ENCODE measurements at places on chromosomes 1 and 21.
A peak's percentile ranks its signal among the peaks of the same experiment; 100 is the strongest.

GRCh38 chr1:238281418-238281817 lies 390.7 kb upstream of the ZP4 start:
- DNase-seq: no peak

DNA sequence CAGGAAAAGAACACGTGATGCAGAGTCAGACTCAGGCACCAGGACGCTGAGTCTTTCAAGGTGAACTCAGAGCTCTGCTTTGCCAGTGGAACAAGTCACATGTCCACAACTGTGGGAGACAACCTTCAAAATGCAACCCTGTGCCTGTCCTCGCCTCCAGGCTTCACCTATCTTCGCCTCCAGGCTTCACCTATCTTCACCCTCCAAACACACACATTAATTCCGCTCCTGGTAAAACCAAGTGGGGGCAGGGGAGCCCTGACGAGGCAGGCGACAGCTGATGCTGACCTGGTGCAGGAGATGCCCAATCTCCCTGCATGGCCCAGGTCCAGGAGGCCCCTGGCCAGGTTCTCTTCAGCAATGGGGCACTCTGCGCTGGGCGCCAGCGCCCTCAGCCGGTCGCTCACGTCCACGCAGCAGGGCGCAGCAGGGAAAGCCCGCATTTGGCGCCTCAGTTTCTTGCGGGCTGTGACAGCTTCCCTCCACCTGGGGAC lies 28.0 kb upstream of the LSS start:
- no peak for DNase-seq

DNA sequence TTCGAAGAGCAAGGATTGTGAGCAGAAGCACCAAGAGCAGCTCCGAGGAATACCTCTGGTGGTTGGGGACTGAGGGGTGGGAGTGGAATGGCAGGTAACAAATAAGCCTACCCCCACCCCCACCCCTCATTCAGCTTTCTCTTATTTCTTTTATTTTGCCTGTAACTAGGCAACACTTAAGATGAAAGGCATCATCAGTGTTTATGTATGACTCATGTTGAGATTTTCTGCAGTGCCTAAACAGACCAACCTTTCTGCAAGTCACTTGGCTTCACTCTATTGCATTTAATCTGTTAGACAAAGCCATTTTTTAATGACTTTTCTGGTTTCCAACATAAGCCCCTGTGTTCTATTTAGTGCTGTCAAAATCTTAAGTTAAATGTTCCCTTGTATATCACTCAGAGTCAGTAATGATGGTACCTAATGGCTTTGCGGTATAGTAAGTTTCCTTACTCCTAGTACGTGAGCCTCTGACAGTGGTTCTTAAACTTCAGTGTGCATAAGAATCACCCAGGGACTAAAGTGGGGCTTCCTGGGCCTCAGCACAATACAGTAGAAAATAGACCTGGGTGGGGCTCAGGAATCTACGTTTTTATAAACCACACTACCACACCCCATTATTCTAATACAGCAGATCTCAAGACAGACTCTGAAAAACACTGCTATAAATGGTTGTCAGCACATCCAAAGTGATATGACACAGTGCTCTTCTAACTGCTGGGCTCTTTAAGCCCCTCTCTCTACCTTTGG lies 19.9 kb downstream of the CASQ2 start:
- DNase-seq: no peak

DNA sequence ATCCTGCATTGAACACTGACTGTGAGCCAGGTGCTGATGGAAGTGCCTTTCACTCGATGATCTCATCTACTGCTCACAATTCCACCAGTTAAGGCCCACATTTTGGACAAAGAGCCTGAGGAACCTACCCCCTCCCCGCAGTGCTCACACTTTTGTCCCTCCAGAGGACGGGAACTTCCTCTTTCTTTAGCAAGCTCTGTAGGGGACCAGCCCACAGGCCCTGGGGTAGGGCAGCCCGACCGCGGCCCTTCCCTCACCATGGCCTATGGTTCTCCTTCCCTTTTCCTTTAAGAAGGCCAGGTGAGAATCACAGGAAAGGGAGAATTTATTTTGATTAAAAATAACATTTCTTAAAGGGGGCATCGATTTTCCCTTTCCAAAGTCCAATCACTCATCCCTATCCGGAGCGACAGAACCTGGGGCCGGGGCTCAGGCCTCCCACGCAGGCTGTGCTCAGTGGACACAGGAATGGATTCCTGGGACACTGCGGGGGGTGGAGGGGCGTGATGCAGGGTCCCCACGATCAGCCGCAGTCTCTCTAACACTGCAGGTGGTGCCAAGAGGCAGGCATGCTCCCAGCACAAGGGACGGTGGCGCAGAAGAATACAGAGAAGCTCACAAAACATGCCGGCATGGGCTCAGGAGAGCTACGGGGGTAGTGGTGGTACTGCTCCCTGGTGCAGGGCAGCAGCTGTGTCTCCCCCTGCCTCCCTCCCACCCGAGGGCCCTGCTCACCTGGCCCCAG lies 8.9 kb upstream of the KCNE1 start:
- no peak for DNase-seq

DNA sequence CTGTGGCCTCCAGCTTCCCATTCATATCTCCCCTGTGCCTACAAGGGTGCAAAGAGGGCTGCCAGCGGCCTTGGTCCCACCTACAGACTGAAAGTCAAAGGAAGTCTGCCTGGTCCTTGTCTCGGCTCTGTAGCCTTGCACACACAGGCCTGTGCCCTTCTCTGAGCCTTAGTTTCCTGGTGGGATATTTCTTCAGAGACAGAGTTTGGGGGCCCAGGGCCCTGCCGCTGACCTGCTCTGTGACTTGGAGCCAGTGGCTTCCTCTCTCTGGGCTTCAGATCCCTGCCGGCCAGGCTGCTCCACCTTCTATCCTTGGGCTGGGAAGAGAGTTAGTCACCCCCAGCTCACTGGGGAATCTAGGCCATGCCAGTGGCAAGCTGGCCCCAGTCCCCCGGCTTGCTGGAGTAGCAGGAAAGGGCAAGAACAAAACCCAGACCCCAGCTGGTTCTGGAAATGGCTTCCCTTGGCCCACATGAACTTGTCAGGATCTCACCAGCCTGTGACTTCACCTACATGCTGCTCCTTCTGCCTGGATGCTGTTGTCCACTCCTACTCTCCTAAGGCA lies 1.0 kb upstream of the TMEM61 start:
- DNase-seq: no peak

DNA sequence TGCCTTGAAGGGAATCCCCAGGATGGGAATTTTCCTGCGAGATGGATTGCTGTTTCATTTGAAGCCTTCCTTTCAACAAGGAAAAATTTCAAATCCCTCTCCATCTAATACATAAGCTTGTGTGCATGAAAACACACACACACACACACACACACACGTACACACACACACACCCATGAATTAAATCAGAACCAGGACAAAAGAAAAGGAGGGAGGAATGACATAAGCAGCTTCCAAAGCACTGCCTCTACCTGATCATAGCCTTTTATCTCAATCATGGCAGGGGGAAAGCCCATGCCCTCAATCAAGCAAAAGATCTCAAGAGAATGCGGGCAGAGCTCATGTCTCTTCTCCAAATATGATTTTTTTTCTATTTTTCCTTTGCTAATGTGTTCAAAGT lies 139.7 kb downstream of the SLC44A5 start:
- no peak for DNase-seq

DNA sequence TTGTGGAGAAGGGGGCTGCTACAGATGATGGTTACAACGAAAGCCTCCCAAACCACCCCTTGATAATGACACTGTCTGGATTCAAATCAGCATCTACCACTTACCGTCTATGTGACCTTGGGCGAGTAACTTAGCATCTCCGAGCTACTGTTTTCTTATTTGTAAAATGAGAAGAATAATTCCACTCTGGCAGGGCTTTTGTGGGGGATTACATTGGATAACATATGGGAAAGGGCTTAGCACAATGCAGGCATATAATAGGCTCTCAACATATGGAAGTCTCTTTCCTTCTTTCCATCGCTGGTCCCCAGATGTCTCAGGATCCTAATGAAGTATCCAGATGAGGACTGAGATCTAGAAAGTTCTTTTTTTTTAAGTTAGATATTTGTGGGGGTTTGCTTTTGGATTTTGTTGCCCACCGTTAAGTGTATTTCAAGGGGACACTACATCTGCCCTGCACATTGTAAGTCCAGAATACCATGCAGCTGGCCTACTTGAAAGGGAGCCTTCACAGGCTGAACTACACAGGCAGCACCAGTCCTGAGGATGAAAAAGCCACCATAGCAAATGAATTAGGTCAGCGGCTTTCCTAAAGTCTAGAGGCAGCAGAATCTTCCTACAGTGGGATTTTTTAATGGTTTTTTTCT lies 172.2 kb upstream of the IRF2BP2 start:
- DNase-seq: no peak

DNA sequence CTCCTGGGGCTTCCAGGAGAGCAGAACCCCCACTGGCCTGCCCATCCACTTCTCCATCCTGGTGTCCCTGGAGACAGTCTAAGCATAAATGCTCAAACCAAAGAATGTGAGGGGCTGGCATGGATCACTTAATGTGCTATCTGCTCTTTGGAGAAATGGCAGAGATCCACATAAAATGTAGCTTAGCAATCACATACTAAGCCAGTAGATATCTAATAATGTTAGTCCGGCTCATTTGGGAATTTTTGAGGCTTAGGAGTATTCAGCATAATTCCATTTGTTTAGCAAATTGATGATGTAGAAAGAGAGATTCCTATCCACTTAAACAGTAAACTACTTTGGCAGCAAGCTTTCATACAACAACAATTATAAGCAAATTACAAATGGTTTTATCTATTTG lies 90.7 kb downstream of the TENT5C start:
- no peak for DNase-seq

GRCh38 chr1:174967845-174968705 lies 31.7 kb upstream of the CACYBP start:
- no peak for DNase-seq

DNA sequence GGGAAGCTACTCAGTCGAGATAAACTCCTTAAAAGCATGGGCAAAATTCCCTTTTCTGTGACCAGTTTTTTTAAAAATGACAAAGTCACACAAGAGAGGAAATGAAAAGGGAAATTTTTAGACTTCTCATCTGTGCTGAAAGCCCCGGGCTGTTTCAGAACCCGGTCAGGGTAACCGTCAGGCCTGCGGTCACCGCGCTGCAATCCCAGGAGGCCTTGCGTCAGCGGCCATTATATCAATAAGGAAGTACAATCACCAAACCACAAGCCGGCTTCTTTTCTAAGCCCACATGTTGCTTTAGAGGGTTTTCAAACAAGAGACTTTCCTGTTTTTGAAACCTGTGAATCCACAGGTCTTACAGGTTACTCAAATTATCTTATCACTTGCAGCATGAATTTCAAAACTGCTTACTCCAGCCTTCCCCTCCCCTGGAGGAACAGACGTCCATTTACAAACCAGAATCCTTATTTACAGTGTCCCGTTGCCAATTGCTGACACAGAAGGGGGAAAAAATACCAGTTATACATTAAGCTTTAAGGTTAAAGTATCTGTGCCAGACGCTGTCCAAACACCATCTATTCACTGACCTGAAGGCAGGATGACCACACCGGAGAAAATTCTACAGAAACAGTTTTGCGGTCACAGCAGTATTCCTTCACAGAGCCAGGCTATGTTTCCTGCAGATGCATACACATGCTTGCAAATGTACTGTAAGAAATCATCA lies 165.3 kb downstream of the TOMM20 start:
- peak; percentile 83 for DNase-seq

- DNase-seq: no peak
These were observed 241.1 kb downstream of the PDE4B start for GRCh38 chr1:66033781-66034180.

GRCh38 chr21:37555672-37556261 lies 189.2 kb downstream of the DYRK1A start:
- no peak for DNase-seq

DNA sequence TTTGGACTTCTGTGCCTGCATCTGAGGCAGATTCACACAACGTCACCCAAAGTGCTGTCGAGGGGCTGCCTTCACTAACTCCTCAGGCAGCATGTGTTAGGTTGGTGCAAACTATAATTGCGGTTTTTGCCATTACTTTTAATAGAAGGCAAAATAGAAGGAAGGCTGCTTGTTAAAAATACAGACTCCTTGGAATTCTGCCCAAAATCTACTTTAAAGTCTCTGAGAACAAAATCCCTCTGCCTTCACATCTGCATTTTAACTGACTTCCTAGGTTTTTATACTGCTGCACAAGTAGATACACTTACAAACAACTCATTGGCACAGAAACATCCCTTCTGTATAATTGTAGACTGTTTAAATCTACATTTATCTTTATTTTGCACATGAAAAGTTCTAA lies 41.3 kb upstream of the SLC19A2 start:
- DNase-seq: no peak

DNA sequence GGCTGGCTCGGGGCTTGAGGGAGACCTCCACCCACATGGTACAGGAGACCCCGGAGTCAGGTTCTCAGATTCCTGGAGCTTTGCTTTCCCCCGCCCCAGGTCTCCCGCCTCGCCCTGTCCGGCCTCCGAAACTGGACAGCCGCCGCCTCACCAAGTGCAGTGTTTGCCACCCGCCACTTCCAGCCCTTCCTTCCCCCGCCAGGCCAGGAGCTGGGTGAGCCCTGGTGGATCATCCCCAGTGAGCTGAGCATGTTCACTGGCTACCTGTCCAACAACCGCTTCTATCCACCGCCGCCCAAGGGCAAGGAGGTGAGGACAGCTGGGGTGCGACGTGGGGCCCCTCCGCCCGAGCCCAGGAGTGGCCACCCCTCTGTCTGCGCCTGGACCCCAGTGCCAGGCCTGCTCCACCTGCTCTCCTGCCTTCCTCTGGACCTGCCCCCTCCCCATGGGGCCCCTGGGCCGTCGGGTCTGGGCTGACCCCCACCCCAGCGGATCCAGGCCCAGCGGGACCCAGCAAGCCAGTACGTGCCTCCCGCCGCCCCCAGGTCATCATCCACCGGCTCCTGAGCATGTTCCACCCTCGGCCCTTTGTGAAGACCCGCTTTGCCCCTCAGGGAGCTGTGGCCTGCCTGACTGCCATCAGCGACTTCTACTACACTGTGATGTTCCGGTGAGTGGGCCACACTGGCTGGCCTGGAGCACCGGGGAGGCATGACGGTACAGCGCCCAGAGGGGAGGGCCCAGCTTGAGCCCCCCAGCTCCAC lies 8.7 kb downstream of the SELENON start:
- DNase-seq: no peak

GRCh38 chr1:40808909-40809308 lies 25.3 kb downstream of the KCNQ4 start:
- DNase-seq: no peak

GRCh38 chr1:25992689-25993171 lies 5.1 kb downstream of the PAFAH2 start:
- no peak for DNase-seq

- DNase-seq: no peak
These were observed 366.4 kb upstream of the CXADR start for GRCh38 chr21:17146426-17146825.

GRCh38 chr1:177091040-177091439 lies 73.5 kb downstream of the ASTN1 start:
- no peak for DNase-seq

- DNase-seq: no peak
These were observed 51.9 kb downstream of the DIPK1A start for GRCh38 chr1:92909321-92909720.

DNA sequence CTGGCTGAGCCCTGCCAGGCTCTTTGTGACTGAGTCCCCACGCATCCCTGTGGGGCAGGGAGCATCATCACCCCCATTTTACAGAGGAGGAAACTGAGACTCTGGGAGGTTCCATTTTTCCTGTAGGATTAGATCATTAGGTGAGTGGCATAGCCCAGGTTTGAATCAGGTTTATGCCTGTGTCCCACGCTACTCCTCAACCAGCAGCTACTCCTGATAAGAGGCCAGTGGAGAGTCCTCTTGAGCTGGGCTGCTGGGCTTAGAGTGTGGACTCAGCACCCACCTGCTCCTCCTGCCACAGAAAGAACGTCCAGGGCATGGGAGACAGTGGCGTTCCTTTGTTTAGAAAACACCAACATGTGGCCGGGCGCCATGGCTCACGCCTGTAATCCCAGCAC lies 30.7 kb downstream of the TNFRSF1B start:
- DNase-seq: no peak

- DNase-seq: no peak
These were observed 37.1 kb upstream of the CD55 start for GRCh38 chr1:207284209-207284897.
